SJCRH30 (cell line): ENCODE measurements at places on chromosomes 6 and 20.

DNA sequence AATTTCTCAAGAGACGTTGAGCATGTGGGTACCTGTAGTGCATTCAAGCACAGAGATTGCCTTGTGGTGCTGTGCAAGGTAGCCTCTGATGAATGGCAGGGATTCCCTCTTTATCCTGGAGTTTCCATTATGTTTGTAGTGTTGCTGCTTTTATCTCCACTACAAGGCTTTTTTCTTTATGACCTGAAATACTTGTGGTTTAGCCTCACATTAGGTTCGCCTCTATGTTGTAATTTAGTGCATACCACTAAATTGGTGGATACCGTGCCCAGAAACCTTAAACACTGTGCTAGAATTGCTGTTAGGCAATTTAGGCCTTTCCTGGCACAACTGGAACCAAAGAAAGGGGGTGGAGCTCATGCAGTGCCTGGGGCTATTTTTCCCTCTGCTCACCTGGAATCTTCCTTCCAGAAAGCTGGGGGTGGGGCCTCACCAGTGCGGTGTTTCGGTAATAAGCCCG, 76.8 kb downstream of the NCOA7 start:
- DNase-seq: no peak

GRCh38 chr6:32565511-32565910, 24.1 kb downstream of the HLA-DRB1 start:
- no peak for DNase-seq

- no peak for DNase-seq
Observed at GRCh38 chr6:50826803-50827202, 8.1 kb downstream of the TFAP2B start.

DNA sequence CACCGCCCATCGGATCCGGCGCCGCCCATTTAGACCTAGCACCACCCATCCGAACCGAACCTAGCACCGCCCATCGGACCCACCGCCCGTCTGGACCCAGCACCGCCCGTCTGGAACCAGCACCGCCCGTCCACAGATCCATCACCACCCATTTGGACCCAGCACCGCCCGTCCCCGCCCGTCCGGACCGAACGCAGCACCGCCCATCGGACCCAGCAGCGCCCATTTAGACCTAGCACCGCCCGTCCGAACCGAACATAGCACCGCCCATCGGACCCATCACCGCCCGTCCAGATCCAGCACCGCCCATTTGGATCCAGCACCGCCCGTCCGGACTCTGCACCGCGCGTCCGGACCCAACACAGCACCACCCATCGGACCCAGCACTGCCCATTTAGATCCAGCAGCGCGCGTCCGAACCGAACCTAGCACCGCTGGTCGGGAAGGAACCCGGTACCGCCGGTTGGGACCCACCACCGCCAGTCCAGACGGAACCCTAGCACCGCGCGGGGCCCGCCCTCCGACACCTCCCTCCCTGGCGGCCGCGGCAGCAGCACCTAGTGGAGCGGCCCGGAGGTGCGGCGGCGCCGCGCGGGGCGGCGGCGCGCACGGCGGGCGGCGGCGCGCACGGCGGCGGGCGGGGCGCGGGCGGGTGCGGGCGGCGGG, 348 bp upstream of the AFDN start:
- DNase-seq: peak; percentile 64

GRCh38 chr20:57473246-57474048, 51.5 kb downstream of the CTCFL start:
- DNase-seq: peak; percentile 61

DNA sequence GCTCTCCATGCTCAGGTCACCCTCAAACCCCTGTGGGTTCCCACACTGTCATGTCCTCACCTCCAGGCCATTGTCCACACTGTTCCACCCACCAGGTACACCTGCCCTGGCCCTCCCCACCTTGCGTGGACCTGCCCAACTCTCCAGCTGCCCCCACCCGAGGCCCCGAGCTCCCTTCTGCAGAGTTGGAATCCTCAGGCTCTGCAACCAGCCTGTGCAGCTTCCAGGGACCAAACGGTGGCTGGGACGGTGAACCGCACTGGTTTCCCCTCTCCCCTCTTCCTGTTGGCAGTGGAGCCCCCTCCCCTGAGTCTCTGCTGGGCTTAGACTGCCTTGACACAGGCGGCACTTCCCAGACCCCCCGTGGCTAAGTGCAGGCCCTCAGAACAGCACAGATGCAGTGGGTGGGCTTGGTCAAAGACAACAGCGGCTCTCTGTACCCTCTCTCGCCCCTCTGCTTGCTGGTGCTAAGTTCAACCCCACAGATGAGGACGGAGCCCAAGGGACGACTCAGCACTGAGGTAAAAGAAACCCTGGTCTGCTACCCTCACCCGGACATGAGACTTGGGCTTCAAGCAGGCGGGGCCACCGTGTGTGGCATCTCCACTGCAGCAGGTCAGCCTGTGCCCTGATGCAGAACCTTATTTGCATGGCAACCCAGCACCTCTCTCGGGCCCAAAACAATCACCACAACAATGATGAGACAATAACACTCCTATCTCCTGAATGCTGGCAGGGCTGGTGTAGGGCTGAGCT, 11.0 kb downstream of the ZBP1 start:
- no peak for DNase-seq

DNA sequence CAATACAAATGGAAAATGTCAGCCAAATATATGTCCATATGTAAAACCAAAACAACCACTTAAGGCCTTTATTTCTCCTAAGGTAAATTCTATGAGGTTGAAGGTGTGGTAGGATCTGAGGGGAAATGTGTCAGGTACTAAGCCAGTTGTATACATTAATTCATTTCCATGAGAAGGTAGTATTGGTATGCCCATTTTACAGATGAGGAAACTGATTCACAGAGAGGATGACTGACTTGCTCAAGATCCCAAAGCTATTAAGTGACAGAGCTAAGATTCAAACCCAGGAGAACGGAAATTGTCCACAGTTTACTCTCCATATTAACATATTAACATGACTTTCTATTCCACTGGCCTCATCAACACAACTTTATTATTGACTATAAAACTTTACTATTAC, 64.1 kb upstream of the MAP7 start:
- DNase-seq: no peak

DNA sequence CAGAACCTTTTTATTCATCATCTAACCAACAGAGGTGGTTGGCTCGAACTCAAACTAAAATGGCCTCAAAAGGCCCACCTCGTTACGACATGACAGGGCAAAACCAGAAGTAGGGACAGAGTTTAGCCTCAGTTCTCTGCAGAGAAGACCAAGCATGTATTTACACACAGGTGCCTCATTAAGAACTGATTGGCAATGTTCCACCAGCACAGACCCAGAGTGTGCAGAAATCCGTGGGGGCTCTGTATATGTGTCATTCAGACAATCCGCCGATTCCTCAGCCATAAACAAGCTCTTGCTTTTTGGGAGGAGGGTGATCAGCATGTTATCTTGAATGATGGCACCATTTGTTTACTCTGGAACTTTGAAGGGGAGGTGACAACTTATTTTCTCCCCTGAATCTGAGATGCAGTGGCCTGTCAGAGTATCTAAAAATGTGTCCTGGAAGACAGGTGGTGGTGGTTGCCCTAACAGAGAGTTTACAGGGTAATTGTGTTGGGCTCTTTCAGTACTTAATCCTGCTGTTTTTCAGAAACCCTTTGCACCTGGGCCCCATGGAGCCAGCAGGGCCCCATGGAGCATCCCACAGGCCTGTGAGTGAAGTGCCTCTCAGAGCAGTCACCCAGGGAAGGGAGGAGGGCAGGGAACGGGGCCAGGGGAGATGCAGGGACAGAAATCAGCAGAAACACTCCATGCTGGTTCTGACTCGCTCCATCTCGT, 29.1 kb upstream of the C20orf203 start:
- no peak for DNase-seq
